Right renal cortex interstitium (tissue), 3 donors: ENCODE measurements at places on chromosomes 13 and 19.

DNA sequence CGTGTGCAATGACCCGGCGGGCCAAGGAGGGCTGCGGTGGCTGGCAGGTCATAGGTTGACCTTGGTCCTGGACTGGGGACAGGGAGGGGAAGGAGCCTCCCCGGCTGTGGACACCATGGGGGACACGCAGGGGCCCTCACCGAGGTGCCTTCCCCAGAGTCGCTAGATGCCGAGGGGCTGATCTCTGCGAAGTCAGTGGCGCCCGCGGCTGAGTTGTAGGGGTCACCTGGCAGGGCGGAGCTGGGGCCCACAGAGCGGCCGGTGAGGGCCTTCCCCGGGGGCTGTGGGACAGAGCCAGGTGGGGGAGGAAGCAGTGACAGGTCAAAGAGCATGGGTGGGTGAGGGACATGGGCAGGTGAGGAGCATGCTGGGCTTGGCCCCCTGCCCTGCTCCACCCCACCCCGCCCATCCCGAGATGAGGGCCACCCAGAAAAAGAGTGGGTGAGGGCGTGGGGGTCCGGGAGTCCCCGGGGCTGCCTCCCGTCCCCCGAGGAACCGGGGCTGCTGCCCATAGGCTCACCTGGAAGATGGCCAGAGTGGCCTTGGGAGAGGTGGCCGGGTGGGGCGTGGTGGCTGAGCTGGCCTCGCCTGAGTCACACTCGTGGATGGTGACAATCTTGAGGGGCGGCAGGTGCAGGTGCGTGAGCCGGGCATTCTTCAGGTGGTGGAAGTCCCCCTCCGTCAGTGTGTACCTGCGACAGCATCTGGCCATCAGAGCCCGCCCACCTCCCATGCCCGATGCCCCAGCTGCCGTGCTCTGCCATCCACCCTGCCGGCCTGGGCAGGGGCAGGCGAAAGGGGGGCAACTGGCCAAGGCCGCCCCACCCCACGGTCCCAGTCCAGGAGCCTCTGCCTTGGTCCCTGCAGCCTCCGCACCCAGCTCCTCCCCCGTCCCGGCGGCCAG is 3.5 kb downstream of the CBARP start:
- DNase-seq = no peak

- DNase-seq = no peak
Observed at GRCh38 chr19:32196690-32197420, 148.6 kb upstream of the ZNF507 start.

GRCh38 chr13:80821466-80821865 is 480.5 kb upstream of the SPRY2 start:
- no peak for DNase-seq

DNA sequence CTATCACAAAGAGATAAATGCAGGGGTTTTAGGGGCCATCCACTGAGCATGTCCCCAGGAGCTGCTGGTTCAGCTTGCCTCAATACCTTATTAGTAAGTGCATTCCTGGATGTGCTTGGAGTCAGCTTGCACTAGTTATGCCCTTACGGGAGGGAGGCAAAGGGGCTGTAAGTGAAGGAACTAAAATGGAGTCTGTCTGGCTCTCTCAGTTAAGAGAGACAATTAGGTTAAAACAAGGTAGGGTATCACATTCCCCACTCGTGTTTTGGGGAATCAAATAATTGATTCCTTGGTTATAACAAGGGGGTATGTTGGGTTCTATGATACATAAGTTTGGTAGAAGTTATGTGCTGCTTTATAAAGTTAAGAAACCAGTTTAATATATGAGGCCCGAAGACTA is 78.9 kb downstream of the ZNF100 start:
- DNase-seq = no peak
